Liver (tissue), 10 donors: ENCODE measurements at places on chromosomes 6 and 20. TPM values are rescaled to one million over a fixed set of nuclear protein-coding genes. Genes with fewer than 3 reads are reported as not detected.

GRCh38 chr20:19784511-19785172, 26.6 kb downstream of the RIN2 start:
- DNase-seq = no peak

DNA sequence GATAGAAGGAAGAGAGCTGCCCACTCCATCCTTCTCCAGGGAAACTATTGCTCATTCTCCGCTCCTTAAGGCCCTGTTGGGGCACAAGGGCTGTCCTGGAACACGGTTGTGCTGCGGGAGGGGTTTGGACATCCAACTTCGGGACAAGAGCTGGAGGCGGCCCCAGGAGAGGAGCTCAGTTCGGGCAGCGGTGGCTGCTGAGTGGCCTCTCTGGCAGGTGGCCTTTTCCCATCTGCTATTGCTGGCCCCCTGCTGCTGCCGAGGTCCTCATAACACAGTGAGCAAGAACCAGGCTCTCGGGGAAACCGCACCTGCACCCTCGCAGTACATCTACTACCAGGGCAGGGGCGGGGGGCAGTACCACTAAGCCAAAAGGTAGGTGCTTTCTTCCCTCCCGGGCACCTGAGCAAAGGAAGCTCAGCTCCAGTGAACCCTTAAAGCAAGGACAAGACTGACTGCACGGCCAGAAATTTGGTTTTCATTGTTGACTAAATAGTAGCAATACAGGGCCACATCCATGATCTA, 63.7 kb downstream of the PSMG4 start:
- no peak for DNase-seq

GRCh38 chr6:73774311-73774774, 78.3 kb downstream of the CD109 start:
- DNase-seq = no peak

DNA sequence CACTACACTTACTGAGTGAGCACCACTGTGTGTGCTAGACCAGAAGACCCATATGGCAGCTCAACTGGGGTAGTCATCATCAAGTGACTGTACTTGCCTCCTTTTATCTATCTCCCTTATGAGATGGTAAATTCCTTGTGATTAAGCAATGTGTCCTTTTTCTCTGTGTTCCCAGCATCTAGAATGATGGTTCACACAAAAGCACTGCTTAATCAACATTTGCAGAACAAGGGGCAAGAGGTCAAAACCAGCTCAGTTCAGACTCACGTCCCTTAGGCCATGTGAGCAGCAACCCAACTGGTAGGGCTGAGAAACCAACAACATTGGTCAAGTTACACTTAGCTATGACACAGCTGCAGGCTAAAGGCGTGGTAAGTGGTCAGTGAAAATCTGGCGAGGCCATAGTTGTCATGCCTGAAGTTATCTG, 10.0 kb downstream of the TRAM2 start:
- no peak for DNase-seq

CD109 gene
- total RNA-seq = 0.42 TPM

DNA sequence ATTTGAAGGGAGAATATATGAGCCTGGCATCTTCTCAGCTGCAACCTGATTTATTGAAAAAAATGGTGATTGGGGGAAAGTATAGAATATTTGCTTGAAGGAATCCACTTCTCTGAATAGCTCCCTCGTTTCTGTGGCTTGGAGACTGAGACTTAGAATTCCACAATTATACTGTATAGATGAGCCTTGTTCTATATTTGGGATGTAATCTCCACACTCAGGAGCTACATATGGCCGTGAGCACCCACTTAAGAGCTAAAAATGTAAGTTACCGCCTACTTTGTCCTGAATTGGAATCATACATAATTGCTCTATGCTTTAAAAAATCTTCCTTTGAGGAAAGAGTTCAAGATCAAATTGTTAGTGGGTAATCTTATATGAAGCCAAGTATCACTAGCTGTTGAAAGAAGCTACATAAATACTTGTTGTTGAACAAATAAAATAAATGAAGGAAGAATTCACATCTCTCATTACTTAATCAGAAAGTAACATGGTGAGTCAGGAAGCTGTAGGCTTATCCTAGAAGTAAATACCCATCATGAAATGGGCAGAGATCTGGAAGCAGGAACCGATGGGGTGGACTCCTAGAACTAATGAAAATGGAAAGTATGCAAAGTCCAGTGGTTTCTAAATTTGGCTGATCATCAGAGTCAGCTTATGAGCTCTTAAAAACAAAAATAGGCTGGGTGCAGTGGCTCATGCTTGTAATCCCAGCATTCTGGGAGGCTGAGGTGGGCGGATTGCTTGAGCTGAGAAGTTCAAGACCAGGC, 254.3 kb downstream of the SOX4 start:
- no peak for DNase-seq

DNA sequence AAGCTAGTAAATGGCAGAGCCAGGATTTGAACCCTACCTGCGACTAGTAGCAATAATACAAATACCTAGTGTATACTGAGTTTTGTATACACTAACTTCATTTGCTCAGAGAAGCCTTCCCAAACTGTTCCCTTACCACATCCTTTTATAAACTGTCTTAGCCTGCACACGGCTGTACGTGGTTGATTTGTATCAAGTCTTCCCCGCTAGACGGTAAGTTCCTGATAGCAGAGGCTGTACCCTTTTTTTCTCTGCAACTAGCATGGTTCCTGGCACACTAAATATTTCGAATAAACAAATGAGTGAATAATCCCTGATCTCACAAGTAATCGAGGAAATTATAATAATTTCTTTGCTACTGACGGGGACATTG, 636 bp downstream of the RTF2 start:
- DNase-seq = no peak

GRCh38 chr20:25623225-25623735, 534 bp downstream of the NANP start:
- peak; percentile 58 for DNase-seq

- DNase-seq = no peak
Measured at GRCh38 chr6:151498327-151498726, 4.5 kb downstream of the CCDC170 start.

DNA sequence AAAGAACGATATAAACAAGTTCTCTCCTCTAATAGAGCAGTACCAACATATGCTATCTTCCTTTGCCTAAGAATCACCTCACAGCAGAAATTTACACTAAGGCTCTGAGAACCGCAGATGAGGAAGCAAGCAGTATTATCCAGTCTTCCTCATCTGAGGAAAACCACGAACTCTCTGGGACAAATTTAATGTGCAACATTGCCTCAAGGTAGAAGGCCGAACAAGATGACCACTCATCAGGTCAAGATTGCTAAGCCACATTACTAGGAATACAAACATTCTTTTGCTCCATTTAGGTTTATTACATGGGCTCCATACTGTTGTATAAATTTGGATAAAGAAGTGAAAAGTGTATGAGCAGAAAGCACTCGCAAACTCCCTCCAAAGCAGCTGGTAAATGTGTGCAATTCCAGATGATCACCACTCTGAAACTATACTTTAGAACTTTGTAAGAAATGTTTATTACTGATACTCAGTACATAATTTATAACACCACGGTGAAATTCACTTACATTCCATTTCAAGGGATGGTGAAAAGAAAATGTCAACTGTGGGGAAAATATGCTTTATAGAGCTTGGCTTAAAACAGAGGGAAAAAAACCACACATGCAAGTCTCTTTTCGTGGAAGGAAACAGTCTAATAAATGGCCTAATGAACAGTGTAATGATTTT, 398.4 kb downstream of the BTBD9 start:
- DNase-seq = no peak
